Naive B cell (primary cell): ENCODE measurements at places on chromosomes 7 and 10.
A peak's percentile ranks its signal among the peaks of the same experiment; 100 is the strongest.

DNA sequence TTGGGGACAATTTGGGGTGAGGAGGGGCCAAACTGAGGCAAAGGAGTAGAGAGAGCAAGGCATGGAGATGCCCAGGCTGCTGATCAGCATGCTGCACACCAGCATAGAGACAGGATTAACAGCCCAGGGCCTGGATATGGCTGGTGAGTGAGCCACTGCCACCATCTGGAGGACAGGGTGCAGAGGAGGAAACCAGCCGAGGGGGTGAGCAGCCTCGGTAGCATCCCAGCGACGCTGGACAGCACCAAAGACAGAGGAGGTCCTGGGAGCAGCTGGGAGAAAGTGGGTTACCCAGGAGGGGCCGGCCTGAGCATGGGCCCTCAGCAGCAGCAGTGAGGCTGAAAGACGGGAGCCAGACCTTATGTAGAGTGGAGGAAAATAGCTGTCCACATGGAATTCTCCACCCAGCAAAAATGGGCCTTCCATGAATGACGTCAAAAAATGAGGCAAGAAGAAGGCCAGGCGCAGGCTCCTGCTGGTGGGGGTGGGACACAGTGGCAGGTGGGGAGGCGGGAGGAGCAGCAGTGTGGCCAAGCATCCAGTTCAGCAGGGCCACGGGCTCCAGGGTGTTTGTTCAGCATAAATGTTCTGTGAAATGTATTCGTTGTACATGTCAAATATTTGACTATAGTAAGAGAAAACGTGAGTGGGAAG lies 16.7 kb downstream of the RET start:
- no peak for DNase-seq

GRCh38 chr7:156480671-156481070 lies 159.9 kb upstream of the RNF32 start:
- no peak for DNase-seq

GRCh38 chr7:155489862-155490696 lies 32.1 kb downstream of the EN2 start:
- DNase-seq = no peak

- no peak for DNase-seq
Observed at GRCh38 chr7:93044147-93044810, 73.5 kb downstream of the SAMD9 start.

DNA sequence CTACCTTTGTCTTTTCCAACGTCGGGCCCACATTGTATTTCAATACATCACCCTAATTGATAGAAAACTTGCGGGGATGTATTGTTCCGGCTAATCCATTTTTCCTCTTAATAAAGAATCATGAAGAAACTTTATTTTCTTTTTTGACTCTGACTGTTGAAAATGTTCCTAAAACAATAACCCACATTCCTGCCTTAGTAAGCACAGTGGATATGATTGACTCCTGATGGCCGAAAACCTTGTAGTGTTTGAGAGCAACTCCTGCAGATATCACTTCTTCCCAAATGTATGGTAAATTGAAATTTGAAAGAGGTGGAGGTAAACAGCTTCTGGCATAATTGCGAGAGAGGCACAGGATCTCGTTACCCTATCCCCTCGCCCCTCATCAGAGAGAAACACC lies 65.7 kb downstream of the BICC1 start:
- DNase-seq = no peak

DNA sequence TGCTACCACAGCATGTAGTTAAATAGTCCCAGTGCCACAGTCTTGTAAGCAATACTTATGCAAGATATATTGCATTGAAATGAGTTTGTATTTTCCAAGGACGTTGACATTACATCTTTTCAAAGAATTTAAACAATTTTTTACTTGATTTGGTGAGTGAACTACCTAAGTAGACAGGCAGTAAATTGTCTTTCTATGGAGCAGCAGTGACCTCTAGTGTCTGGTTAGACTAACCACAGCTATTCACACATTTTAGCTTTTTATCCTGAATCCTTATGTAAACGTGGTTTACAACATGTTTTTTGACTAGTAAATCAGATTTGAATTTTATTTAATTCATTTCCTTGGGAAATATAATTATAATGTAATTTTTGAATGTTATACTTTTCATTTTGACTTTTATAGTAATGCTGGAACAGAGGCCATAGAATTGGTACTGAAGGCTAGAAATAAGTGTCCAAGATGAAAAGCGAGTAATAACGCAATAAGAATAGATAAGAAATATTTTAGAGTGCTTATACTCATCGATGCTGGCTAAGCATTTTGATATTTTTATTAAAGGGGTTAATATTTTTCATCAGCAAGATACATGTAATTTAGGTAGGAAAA lies 5.6 kb downstream of the LRRTM3 start:
- DNase-seq = peak; percentile 2

DNA sequence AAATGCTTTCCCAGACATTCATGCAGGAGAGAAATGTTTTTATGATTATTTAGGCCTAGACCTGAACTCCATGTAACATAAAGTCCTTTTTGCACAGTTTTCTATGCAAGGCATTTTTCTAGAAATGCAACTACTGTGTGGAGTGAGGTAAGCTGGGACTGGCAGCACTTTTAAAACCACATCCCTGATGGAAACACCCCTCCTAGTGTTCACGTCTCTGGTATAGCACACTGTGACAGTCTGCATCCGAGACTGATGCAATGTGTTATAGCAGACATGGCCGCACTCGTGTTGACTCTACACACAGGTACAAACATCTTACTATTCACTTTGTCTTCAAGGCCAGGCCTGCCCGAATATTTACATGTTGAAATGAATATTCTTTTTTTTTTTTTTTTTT lies 19.3 kb upstream of the ERCC6 start:
- DNase-seq = no peak

DNA sequence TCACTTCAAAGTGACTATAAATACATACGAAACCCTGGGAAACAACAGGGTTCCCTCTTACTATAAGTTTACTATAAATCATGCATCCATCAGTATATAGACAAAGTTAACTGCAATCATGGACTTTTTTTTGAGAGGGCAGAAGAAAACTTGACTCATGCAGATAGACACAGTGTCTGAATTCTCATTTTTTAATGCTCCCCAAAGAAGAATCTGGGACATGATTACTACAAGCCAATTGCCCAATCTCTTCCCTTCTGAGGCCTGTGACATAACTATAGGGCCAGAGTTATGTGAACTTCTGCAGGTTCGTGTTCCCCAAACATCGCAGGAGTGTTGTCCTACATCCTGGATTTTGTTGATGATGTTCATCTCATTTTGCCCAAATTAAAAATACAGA lies 376.5 kb downstream of the KCNMA1 start:
- no peak for DNase-seq

DNA sequence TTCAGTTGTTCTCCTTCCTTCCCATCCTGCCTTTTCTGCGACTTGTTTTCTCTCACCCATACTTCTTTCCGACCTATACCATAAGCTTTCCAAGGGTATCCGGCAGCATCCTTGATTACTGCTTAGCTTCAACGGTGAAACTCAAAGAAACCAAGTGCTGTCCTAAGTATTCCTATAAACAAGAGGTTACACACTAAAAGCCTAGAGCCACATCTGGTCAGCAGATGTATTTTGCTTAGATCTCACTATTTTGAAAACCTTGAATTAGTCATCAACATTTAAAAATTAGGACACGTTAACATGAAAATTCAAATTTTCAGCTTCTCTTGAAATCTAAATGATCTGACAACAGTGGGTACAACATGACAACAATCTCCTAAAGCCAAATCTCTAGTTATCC lies 20.0 kb downstream of the ARHGAP21 start:
- DNase-seq = no peak

DNA sequence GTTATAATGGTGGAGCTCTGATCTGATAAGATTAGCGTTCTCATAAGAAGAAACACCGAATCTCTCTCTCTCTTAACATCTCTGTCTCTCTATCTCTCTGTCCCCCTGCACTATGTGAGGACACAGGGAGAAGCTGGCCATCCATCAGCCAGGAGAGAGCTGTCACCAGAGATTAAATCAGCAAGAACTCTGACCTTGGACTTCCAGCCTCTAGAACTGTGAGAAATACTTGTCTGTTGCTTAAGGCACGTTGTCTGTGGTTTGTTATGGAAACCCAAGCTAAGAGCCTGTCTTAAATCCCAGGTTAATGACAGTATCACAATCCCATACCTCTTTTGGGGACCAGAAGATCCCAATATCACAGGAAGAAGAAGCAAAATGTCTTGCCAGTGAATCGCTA lies 132.0 kb upstream of the AKR1E2 start:
- no peak for DNase-seq

DNA sequence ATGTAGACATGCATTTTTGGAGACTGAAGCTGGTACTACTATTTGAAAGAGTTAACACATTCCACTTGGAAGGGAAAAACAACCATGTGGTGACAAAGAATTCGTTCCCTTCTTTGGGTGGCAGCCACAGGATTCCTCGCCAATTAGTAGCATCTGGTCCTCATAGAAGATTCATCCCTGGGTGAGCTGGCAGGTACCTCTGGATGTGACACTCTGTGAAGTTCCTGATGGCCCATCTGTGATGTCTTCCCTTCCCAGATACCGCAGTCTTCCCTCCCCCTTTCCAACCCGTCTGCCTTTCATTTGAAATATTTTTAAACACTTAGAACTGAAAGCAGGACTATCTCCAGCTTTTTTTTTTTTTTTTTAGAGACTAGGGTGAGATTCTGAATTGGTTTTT lies 569.5 kb downstream of the TYW1 start:
- DNase-seq = no peak

- DNase-seq = no peak
Observed at GRCh38 chr7:86963599-86964230, 95.7 kb downstream of the ELAPOR2 start.

- DNase-seq = no peak
Observed at GRCh38 chr7:99124751-99125504, 19.0 kb downstream of the SMURF1 start.

- DNase-seq = no peak
Observed at GRCh38 chr10:132910901-132911785, 31.2 kb downstream of the CFAP46 start.

DNA sequence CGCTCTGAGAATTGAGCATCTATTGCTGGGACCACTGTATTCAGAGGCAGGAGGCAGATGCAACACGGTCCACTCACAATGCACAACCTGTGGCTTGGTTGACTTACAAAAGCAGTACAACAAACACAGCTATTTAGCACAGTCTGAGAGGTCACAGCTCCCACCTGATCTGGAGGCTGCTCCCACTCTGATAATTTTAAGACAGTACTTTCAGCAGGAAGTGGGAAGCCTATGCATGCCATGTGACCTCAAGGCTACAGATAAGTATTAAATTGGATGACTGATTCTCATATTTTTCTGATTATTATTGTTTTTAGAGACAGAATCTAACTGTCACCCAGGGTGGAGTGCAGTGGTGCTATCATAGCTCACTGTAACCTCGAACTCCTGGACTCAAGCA lies 659.3 kb downstream of the PARD3 start:
- DNase-seq = no peak

DNA sequence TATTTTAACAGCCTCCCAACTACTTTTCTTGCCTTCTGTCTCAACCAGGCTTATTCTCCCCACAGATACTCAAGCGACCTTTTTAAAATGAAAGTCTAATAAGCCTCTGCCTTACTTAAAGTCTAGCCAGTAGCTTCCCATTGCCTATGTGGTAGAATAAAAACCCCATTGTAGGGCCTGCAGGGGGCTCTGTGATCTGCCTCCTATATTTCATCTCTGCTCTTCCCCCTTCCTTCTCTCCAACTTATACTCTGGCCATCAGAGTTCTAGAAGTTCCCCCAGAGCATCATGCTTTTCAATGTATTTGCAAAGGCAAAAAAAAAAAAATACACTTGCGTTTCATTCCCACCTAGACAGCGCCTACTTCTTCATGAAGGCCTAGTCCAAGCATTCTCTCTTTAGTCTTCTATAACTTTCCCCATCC lies 167.7 kb upstream of the ADO start:
- DNase-seq = no peak

GRCh38 chr7:141402277-141402996 lies 148.8 kb upstream of the AGK start:
- DNase-seq = no peak
